ENCODE measurements at places on chromosomes 2 and 18. TPM values are rescaled to one million over a fixed set of nuclear protein-coding genes. Genes with fewer than 3 reads are reported as not detected.

The CNDP1 gene
- total RNA-seq = not detected

DNA sequence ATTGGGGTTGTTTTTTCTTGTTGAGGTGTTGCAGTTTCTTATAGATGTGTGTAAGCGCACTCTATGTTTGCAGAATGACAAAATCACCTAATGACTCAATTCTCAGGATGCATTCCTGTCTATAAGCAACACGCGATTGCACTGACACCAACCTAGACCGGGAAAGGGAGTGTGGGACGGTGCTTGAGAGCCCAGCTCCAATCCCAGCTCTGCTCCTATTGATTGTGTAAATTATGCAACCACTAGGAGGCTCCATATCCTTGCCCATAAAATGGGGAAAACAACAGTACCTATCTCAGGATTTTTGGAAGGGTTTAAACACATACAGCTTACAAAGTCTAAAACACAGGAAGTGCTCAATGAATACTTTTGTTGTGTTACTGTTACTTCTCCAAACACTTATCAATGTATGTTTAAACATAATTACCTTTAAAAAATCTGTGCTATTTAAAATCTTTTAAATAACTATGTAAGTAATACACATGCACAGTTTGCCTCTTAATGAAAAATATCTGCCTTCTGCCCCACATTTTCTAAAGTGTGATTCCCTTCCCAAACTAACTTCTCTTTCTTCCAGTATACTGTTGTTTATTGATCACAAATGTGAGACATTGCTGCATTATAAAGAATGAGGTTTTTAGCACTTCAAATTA, 132.5 kb downstream of the SPHKAP start:
- no peaks in the 10 kb centered on the region for H3K4me1 ChIP-seq
- DNase-seq = no peak
- H3K27ac ChIP-seq = no peak overlapping the region
- H3K27me3 ChIP-seq = no peaks in the 10 kb centered on the region

- no peaks in the 10 kb centered on the region for H3K36me3 ChIP-seq
- H3K27ac ChIP-seq = no peak overlapping the region
- DNase-seq = no peak
- no peak overlapping the region for H3K4me3 ChIP-seq
- H3K4me1 ChIP-seq = no peaks in the 10 kb centered on the region
Observed at GRCh38 chr18:21391074-21391673, 149.1 kb downstream of the GREB1L start.

The HAAO gene
- total RNA-seq = 1.5 TPM

The COL6A3 gene
- 138 TPM for total RNA-seq

The TMEM178A gene
- total RNA-seq = not detected

DNA sequence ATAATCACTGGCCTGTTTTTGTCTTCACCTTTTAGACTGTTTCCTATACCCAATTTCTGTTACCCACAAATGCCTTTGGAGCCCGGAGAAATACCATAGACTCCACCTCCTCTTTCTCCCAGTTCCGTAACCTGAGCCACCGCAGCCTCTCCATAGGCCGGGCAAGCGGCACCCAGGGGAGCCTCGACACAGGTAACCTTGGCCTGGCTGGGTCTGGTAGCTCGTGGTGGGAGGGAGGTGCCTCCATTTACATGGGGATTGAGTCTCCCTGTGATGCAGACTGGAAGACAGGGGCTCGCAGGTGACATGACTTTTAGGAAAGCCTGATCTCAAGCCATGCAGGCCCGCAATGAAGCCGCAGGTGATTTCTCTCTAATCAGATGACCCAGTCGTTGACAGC, 100.6 kb downstream of the CABLES1 start:
- no peaks in the 10 kb centered on the region for H3K36me3 ChIP-seq
- H3K27me3 ChIP-seq = no peaks in the 10 kb centered on the region

DNA sequence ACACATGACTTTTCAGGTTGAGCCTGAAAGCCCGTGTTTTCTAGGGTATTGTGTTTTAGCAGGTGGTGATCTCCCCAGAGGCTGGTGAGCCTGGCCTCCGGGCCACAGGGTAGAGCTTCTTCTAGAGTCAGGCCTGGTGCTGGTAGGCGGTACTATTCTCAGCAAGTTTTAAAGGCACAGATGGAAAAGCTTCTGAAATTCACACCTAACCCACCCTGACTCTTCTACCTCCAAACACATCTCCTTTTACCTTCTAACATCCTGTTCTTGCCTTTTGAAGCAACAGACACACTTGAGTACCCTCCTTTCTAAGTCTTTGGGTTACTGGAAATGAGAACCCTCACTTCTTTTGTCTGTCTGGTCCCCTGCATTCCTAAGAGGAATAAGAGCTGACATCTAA, 191.1 kb downstream of the SETBP1 start:
- H3K4me1 ChIP-seq = no peaks in the 10 kb centered on the region
- H3K4me3 ChIP-seq = no peak overlapping the region
- H3K27ac ChIP-seq = no peak overlapping the region
- no peak for DNase-seq
- no peaks in the 10 kb centered on the region for H3K36me3 ChIP-seq

The ABI2 gene
- 22.1 TPM for total RNA-seq

DNA sequence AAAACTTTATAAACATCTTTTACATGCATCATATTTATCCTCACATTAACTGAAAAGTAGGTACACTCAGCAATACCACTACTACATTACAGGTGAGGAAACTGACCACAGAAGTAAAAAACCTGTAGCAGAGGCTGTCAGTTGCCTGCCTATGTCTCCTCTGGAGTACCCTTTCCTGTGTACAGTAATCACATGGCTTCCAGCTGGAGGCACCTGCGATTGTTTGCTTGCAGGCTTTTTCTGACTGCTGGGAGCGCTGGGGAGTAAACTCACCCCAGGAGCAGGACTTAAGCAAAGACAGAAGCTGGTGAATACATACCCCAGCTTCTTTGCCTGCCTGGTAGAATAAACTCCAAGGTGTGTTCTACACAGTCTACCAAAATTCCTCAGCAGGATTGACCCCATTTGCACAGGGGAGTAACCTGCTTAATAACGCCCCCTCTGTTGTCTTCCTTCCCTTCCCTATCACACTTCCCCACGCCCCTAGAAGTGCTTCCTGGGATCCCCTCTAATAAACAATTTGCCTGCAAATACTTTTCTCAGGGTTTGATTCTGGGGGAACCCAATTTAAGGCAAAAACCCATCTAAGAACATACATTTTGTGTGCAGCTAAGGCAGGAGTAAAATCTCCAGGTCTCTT, 138.9 kb downstream of the PTH2R start:
- no peaks in the 10 kb centered on the region for H3K27me3 ChIP-seq
- H3K4me1 ChIP-seq = no peaks in the 10 kb centered on the region
- no peak for DNase-seq
- no peaks in the 10 kb centered on the region for H3K36me3 ChIP-seq
- H3K27ac ChIP-seq = no peak overlapping the region

DNA sequence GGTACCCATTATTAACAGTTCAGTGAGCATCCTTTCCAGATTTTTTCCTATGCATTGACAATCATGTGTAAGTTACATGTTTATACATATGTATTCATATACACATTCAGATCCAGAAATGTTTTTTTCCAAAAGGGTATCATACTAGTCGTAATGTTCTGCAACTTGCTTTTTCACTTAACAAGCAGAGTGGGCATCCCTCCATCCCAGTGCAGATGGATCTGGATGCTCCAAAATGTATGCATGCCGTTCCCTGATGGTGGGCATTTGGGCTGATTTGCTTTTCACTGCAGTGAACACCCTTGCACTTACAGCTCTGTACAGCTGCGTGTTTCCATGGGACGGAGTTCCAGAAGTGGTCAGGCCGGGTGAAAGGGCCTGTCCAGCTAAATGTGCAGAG, 57.0 kb downstream of the DNMT3A start:
- H3K27ac ChIP-seq = no peak overlapping the region
- no peaks in the 10 kb centered on the region for H3K27me3 ChIP-seq
- peaks cover 50% of the 10 kb centered on the region for H3K4me1 ChIP-seq
- no peak for DNase-seq

- H3K36me3 ChIP-seq = peaks cover 39% of the 10 kb centered on the region
- H3K4me1 ChIP-seq = peaks cover 36% of the 10 kb centered on the region
- H3K27me3 ChIP-seq = no peaks in the 10 kb centered on the region
- no peak for DNase-seq
- H3K4me3 ChIP-seq = no peak overlapping the region
- H3K27ac ChIP-seq = no peak overlapping the region
Observed at GRCh38 chr2:105887256-105887655, 142.5 kb downstream of the NCK2 start.

The RTKN gene
- total RNA-seq = 26.4 TPM

GRCh38 chr2:218041302-218042168, 27.5 kb upstream of the RUFY4 start:
- H3K4me1 ChIP-seq = no peaks in the 10 kb centered on the region
- no peak overlapping the region for H3K4me3 ChIP-seq
- H3K36me3 ChIP-seq = no peaks in the 10 kb centered on the region
- DNase-seq = no peak
- no peak overlapping the region for H3K27ac ChIP-seq

The FOSL2 gene
- total RNA-seq = 118 TPM

- H3K36me3 ChIP-seq = no peaks in the 10 kb centered on the region
- no peak for DNase-seq
- no peaks in the 10 kb centered on the region for H3K27me3 ChIP-seq
- H3K4me3 ChIP-seq = no peak overlapping the region
Observed at GRCh38 chr2:147442816-147443215, 402.0 kb upstream of the ACVR2A start.

The LHCGR gene
- 0.22 TPM for total RNA-seq

DNA sequence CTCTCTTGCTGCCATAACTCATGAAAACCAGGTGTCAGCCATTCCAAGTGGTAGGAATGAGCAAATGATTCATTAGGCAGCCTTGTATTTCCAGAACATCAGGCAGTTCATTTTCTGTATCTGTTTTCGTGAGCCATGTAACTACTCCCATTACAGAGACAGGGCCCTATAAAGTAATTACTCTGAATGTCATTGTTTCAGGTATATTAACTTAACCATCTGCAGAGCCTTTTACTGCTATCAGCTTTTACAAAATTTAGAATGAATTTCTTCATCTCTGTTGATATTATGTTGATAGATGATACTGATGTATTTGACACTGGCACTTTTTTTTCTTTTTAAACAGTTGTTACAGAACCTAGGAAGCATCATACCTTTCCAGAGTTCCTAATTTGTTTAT, 69.9 kb downstream of the MGAT5 start:
- no peak for DNase-seq
- H3K4me3 ChIP-seq = no peak overlapping the region
- no peaks in the 10 kb centered on the region for H3K27me3 ChIP-seq
- peaks cover 15% of the 10 kb centered on the region for H3K4me1 ChIP-seq
- no peaks in the 10 kb centered on the region for H3K36me3 ChIP-seq

The SCTR gene
- not detected for total RNA-seq

The CHRND gene
- not detected for total RNA-seq

DNA sequence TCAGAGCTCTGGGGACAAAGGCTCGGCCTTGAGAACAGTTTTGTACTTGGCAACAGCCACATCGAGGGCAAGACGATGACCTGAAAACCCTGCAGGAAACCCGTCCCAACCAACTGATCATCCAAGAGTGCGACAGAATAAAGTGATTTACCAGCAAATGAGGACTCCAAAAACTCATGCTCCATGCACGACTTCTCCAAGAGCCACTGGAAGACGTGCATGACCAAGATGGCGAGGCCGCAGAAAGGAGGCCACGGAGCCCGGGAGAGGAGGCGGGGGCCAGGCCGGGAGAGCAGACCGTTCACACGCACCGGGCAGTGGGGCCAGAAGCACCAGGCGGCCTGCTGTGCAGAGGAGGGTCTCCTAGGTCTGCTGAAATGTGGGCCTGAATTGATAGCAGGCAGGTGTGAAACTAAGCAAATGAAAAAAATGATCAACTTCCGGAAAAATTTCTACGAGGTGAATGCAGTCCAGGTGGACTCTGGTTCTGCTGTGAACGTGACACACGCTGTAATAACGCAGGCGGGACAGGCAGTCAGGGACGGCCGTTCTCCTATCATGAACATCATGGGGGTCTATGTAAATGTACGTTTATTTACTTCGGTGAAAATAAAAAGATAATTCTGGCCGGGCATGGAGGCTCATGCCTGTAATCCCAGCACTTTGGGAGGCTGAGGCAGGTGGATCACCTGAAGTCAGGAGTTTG, 252.2 kb downstream of the HDAC4 start:
- H3K4me1 ChIP-seq = no peaks in the 10 kb centered on the region
- H3K4me3 ChIP-seq = no peak overlapping the region
- no peak overlapping the region for H3K27ac ChIP-seq
- H3K36me3 ChIP-seq = no peaks in the 10 kb centered on the region
- no peak for DNase-seq
- no peaks in the 10 kb centered on the region for H3K27me3 ChIP-seq

- H3K4me1 ChIP-seq = no peaks in the 10 kb centered on the region
- H3K27me3 ChIP-seq = no peaks in the 10 kb centered on the region
- no peak overlapping the region for H3K27ac ChIP-seq
- H3K4me3 ChIP-seq = no peak overlapping the region
Observed at GRCh38 chr2:50225021-50225928, 806.7 kb downstream of the NRXN1 start.

All from esophagus squamous epithelium (tissue), 5 donors.